ENCODE measurements at places on chromosomes 6 and 20.

- DNase-seq = no peak
Measured at GRCh38 chr20:38454556-38455473, 17.8 kb upstream of the RALGAPB start.

DNA sequence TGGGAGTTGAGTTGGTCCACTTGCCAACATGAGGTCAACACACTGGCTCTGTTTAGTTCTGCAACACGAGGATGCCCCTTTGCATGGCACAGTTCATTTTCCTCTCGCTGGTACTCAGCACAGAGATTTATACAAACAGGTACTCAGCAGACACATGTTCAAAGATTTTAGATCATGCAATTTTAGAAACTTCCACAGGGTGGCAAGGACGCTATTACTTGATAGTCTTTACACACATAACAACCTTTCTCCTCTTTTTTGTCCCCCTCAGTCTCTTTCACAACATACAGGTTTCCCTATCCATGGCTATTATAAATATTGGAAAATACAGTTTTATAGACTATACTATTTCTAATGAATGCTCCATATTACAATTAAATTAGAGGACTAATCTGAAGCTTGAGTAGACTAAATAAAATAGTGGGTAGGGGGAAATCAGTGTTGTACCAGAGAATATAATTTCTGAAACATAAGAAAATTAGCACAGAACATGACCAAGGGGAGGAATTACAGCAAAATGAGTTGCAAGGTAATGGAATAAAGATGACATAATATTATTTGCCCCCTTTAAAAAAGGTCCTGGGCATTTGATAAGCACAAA is 331.8 kb upstream of the BTBD3 start:
- peak; percentile 17 for DNase-seq

DNA sequence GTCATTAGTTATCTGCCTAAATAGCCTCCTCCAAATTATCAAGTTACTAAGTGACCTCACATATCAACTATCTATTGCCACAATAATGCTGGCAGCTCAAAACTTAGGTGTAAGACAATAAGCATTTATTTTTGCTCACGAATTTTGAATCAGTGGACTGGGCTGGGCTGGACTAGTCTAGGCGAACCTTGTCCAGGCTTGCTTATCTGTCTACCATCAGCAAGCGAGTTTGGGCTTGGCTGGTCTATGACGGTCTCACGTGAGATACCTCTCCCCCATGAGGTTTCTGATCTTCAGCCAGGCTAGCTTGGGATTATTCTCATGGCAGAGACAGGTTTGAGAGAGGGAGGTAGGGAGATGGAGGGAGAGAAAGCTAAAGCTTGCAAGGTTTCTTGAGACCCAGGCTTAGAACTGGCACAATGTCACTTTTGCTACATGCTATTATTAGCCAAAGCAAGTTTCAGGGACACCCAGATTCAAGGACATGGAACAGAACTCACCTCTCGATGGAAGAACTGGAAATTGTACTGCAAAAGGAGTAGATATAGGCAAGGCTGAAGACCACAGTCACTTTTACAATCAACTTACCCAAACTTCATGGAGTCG is 80.9 kb downstream of the WASF1 start:
- no peak for DNase-seq

DNA sequence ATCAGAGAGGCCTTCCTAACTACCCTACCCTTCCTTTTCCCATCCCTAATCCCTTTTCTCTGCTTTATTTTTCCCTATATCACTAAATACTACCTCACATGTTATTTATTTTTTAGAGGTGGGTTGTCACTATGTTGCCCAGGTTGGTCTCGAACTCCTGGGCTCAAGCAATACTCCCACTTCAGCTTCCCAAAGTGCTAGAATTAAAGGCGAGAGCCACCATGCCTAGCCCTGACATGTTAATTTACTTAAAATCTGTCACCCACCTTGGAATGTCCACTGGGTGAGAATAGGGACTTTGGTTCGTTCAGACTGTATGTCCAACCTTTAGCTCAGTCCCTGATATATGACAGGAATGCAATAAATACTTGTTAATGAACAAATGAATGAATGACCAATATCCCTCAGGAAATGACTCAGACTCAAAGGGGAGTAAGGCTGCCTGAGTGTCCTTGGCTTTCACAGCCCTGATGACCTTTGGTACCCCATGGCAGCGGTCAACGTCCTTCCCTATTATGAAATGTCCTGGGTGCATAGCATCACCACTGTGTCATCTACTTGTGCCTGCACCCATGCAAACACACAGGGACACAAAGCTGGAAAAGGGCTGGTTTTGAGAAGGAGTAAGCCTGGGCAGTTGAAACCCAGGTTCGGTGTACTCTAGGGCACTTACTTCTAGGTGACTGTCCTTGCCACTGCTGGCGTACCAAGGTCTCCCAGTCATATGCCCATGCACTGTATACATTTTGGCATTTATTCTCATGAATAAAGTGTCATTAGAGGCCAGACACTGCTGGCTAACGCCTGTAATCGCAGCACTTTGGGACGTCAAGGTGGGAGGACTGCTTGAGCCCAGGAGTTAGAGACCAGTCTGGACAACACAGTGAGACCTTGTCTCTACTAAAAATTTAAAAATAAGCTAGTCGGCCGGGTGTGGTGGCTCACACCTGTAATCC is 26.5 kb downstream of the BCL2L1 start:
- no peak for DNase-seq

DNA sequence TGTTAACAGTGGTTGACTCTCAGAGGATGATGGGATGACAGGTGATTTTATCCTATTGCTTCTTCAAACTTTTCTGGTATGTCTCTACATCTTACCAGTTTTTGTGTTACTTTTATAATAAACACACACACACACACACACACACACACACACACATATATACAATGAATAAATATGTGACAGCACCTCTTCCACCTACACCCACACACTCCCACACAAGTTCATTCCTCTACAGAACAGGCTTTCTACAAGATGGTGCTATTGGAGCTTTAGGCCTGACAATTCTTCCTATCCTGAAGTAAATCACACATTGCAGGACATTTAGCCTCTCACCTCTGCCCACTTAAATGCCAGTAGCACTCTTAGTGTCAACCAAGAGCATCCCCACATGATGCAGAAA is 46.7 kb upstream of the STK35 start:
- DNase-seq = no peak

- DNase-seq = no peak
Measured at GRCh38 chr20:39853636-39854035, 835.4 kb downstream of the MAFB start.

DNA sequence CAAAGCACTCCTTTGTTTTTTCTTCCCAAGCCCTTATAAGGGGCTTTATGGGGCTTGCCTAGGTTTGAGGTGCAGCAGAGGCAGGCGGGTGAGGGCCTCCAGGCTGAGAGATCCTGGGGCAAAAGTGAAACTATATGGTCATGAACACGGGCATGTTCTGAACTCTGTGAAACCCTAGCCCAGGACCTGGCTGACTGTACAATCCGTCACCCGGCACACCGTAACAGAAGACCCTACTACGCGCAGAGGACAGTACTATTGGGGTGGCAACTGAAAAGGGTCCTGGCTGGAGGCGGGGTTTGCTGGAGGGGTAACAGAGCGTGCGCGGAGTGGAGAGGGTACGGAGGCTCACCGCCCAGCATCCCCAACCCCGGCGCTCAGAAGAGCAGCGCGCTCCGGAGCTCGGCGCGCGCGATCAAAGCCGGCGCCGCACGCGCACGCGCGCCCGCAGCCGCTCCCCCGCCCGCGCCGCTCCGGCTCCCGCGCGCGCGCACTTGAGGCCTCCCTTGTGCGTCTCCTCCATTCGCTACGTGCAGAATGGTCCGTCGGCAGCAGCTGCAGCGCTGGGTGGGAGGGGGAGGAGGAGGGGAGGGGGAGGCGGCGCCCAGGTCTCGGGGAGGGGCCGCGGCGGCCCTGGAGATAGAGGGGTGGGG is 54.2 kb downstream of the MRPL14 start:
- DNase-seq = no peak

GRCh38 chr6:6006428-6007365 is at the start of gene NRN1:
Gene NRN1 (minus strand): TSS chr6:6006925. CDS start chr6:6006749, 176 bp downstream.
- no peak for DNase-seq

GRCh38 chr20:20477444-20478041 is 109.6 kb downstream of the INSM1 start:
- DNase-seq = no peak

DNA sequence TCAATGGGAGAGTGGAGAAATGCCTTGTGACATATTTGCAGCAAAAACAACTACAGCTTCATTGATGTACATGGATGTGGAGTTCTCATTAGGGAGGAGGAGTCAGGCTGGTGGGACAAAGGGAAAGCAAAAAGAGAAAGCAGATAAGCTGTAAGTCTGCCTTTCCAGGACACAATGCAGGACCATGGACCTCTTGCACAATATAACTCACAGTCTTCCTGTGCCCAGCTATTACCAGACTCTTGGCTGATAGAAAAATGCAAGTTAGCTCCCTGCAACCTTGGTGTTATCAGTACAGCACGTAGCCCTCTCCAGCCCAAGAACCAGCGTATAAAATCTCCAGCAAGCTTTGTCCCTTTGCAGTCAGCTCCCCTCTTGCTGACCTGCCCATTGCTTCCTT is 232.3 kb downstream of the NFATC2 start:
- no peak for DNase-seq

- no peak for DNase-seq
Measured at GRCh38 chr6:83470001-83470400, 39.1 kb upstream of the ME1 start.

- DNase-seq = no peak
Measured at GRCh38 chr6:52495922-52496321, 75.8 kb downstream of the EFHC1 start.

DNA sequence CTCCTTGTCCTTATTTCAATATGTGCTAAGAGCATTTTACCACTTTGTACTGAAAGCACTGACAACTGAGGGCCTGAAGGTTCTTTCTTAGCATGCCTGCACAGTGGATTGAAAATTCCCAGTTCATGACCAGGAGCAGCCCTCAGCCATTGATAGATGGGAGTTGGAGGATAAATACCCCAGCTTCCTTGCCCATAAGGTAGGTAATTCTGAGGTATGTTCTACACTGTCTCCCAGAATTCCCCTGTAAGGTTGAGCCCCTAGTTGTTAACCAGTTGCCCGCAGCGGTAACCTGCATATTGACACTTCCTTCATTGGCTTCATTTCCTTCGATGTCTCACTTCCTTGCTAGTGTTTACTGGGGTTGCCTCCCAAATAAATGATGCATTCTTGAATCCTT is 162.0 kb downstream of the CDC5L start:
- DNase-seq = no peak

DNA sequence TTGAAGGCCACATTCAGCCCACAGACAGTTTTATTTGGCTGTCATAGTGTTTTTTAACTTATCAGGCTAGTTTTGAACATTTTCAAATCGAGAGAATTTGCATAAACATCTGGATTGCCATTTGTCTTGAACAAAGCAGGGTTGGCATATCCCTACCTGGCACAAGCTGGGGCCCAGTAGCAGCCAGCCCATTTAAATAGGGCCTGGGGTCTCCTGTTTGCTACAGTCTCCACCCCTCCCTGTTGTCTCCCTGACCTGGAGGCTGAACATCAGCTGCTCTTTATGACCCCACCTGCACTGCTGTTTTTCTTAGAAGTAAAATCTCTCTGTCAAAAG is 10.5 kb downstream of the BCAS4 start:
- no peak for DNase-seq

DNA sequence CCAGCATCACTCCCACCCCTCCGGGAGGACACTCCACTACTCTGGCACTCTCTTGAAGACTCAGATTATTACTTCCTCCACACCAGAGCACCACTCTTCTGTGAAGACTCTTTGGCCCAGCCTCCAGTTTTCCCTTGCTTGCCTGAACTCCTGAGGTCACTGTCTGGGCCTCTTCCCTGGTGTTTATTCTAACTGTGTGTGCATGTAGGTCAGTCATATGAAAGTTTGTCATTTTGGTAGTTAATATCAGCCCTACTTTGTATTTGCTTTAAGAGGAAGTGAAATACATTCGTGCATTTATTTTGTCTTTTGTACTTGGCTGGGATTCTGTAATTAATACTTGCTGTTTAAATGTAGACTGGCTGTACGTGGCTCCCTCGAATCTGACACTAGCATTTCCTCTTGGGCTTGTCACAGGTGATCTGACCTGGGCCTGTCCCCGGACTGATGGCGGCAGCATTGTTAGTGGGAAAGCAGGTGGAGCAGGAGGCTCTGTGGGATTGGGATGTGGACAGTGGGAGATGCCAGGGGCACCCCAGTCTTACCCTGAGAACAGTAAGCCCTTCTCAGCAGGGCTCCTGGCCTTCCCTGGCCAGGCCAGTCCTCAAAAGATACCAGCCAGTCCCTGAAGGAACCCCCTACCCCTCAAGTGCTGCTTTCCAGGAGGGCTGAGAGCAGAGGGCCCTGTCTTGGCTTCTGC is 350.5 kb downstream of the CDC5L start:
- DNase-seq = no peak

- DNase-seq = no peak
Measured at GRCh38 chr20:50197463-50198179, 7.0 kb downstream of the CEBPB start.

DNA sequence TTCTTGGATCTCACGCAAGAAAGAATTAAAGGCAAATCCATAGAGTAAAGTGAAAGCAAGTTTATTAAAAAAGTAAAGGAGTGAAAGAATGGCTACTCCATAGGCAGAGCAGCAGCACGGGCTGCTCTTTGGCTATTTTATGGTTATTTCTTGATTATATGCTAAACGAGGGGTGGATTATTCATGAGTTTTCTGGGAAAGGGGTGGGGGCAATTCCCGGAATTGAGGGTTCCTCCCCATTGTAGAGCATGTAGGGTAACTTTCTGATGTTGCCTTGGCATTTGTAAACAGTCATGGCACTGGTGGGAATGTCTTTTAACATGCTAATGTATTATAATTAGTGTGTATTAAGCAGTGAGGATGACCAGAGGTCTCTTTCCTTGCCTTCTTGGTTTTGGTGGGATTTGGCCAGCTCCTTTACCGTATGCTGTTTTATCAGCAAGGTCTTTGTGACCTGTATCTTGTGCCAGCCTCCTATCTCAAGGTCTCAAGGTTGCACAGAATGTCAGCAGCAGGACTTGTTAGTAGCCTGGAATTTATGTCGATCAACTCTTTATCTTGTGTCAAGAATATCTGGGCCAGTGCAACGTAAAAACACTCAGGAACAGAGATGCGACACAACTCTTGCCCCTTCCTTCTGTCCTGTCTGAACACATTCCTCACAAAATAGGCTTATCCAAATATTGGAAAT is 931.4 kb downstream of the QKI start:
- no peak for DNase-seq

DNA sequence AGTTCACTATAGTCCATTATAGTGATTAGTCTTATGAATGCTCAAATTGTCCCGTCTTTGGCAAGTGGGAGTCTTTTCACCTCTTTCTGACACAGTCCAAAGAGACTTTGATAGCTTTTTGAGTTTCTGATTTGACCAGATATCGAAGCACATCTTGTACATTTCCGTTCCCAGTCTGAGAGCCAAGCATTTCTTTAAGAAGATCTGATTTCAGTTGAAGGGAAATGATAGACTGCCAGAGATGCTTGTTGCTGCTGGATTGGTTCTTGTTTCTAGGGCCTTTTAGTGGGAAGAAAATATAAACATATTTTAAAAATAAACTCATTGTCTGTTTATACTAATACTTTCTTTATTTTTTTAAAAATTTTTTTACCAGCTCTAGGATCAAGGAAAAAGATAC is 54.1 kb upstream of the IER3 start:
- no peak for DNase-seq

All from NCI-H1092 (cell line).